Gastroesophageal sphincter (tissue), 4 donors: ENCODE measurements at places on chromosomes 12 and 14.

DNA sequence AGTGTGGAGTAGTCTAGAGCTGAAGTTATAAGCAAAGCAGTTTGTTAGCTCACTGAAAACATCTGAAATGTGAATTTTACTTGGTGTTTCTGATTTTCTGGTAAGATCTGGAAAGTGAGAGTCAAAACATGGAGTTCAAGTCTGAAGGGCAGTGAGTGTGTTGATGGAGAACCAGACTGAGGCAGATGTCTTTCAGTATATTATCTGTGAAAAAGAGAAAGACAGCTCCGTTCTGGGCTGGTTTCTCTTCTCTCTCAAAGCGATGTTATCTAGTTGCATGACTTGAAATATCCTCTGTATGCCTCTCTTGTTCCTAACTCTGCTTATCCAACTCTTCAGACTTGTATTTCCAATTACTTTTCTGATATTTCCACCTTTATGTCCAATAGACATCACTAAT lies 381.9 kb upstream of the RGS6 start:
- no peak for ATAC-seq

- ATAC-seq, result no peak
These were observed 46.3 kb downstream of the PPP2R5E start for GRCh38 chr14:63496837-63497400.

- no peak for ATAC-seq
These were observed 86.8 kb upstream of the ADAMTS20 start for GRCh38 chr12:43638806-43639205.

DNA sequence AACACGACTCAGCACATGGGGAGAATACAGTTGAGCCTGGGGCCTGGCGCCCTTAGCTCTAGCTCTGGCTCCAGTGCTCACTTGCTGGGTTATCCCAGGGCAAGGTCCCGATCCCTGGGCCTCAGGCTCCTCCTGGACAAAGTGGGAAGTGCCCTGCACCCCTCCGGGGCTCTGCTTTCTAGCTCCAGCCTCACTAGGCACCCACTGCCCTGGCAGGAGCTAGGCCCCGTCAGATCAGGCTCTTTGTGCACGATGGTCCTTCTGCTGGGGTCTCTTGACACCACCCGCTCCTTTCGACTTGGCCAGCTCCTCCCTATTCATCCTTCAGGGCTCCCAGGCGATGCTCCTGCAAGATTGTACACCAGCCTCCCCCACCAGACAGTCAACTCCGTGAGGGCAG lies 23.4 kb downstream of the NCKAP5L start:
- ATAC-seq, result no peak

- ATAC-seq, result no peak
These were observed 17.8 kb downstream of the SLC38A2 start for GRCh38 chr12:46354802-46355199.

- no peak for ATAC-seq
These were observed 61.2 kb downstream of the ATXN7L3B start for GRCh38 chr12:74598819-74599218.

DNA sequence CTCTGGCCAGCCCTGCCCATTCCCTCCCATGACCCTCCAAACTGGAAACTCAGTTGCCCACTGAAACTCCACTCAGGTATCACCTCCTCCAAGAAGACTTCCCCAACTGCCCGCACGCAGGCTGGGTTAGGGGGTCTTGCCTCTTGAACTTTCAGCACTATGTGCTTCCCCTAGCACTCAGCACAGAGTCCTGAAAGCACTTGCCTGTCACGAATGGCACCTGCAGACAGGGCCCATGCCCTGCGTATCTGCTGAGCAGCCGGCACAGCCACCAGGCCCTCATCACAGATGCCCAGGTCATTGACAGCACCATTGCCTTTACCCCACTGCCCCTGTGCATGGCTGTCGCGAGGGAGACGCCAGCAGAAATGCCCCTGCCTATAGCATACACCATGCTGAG lies 11.2 kb downstream of the CCDC88C start:
- no peak for ATAC-seq

GRCh38 chr12:45402288-45402687 lies 186.4 kb downstream of the ANO6 start:
- ATAC-seq, result no peak

- ATAC-seq, result no peak
These were observed 243.4 kb upstream of the PELI2 start for GRCh38 chr14:55874785-55875184.

DNA sequence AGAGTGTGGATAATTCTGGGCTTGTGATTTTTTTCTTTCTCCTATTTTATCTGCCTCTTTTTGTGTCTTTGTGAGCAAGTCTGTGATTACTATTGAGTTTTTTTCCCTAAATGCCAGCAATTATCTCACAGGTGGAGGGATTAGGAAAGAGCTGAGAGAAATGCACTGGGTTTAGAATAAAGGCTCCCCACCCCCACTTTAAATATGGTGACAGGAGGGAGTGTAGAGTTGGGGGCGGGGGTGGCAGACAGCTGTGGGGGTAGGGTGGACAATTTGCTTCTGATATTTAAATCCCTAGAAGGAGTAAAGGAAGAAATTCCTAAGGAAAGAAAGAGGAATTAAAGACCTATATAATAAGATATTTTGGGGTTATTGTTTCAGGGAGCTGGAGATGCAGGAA lies 145.9 kb downstream of the NRXN3 start:
- no peak for ATAC-seq
